ENCODE measurements at places on chromosomes 12 and 14.

DNA sequence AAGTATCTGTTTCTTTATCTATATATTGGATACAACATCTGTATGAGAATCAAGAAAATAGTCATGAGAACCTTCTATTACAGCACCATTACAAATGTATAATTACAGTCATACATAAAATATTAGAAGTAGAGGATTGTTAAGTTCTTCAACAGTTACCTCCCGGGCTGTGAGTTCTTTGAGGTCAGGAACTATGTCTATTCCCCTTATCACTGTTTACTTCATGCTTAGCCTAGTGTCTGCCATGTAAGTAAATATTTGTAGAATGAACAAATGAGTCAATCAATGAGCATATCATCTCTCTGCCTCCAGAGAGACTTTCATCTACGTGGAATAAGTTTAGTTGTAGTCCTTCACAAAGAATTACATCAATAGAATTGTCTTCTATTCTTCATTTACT, 47.2 kb downstream of the PUS7L start:
- H3K36me3 ChIP-seq = no peaks in the 10 kb centered on the region
- no peak overlapping the region for H3K27ac ChIP-seq

DNA sequence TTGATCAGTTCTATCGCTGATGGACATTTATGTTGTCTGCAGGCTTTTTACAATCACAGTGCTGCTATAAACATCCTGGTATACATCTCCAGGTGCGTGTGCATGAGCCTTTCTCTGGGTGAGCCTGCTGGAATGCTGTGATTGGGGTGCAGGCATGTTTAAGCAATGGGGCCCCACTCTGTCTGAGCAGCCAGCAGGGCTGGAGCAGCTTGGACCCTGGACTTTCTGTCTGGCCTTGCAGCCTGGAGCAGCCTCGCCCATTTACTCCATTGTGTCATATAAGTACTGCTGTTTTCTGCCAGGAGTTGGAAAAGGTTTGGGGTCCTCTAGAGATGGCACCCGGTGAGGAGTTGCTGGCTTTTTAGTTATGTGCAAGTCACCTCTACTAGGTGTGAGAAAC, 199.0 kb downstream of the KIF26A start:
- no peak for DNase-seq
- H3K27ac ChIP-seq = no peak overlapping the region
- no peak overlapping the region for H3K4me3 ChIP-seq
- H3K4me1 ChIP-seq = no peaks in the 10 kb centered on the region
- H3K27me3 ChIP-seq = no peaks in the 10 kb centered on the region

DNA sequence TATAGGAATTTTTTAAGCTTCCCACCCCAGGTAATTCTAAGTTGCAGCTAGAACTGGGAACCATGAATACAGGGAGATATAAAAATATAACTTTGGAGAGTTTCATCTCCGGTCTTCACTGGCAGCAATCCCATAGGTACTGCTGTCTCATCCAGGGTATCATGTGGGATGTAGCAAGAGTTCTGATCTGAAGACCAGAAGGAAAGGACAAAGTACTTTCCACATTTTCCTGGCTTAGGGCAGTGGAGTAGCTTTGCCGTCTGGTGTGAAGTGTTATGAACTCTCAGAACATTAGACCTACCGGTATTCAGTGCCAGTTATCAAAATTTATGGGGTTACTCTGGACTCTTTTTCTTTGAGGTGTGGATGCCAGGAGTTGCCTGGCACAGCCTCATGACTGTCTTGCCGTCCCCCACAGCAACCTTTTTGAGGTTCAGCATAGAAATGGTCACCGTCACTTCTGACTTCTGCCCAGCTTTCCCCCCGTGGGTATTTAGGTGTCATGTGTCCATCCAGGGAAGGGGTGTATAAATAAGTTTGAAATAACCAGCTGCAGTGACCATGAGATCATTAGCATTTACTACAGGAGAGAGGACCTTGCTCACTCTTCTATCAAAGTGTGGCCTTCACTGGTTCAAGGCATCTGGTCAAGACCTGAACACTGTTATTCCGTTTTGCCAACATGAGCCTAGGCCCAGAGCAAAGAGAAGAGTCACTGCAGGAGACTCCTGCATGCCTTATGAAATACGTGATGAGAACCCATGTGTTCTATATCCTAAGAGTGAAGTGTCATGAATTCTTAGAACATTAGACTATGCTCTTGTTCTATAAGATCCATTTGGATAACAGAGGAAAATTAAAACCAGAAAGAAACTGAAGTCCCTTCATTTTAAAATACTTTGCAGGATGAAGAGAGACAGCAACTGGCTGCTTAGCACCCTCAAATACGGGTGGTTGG, 22.2 kb downstream of the TMEM233 start:
- H3K27ac ChIP-seq = no peak overlapping the region
- H3K4me3 ChIP-seq = no peak overlapping the region
- no peaks in the 10 kb centered on the region for H3K27me3 ChIP-seq
- DNase-seq = no peak
- H3K4me1 ChIP-seq = no peaks in the 10 kb centered on the region

DNA sequence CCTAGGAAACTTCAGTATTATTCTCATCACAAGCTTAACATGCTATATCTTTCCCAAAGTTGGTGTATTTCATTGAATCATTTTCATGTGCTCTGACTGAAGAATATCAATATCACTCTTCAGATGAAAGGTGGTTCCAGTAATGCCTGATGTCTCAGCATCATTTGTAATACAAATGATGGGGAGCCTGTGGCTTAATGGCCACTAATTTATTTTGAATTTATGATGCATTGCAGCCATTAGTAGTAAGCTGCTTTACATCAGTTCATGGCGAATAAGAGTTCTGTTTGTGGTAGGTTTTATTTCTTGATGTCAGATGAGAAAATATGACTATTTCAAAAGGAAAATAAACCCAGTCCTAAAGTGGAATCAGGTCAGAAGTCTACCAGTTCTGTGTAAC, 139.4 kb downstream of the SLC16A7 start:
- no peak overlapping the region for H3K27ac ChIP-seq
- H3K27me3 ChIP-seq = no peaks in the 10 kb centered on the region
- no peak for DNase-seq
- peaks cover 4% of the 10 kb centered on the region for H3K4me1 ChIP-seq
- H3K36me3 ChIP-seq = no peaks in the 10 kb centered on the region

DNA sequence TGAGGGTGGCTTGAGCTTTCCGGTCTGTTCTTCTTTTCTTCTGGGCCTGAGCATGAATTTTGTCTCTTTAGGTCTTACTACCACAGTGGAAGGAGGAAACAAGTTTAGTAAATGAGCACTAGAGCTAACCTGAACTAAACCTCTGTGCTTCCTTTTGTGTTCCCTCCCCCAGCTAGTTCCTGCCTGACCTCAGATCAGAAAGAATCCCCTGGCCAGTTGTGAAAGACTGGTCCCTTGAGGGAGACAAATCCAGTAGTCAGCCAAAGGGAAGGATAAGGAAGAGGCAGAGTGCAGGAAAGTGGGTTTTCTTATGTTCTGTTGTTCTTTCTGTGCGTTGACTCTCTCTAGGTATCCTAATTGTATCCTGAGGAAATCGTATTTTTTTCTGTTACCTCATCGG, 17.5 kb downstream of the ZNF664 start:
- peaks cover 22% of the 10 kb centered on the region for H3K36me3 ChIP-seq
- H3K27me3 ChIP-seq = no peaks in the 10 kb centered on the region
- no peak overlapping the region for H3K27ac ChIP-seq

GRCh38 chr12:32399370-32400113, at the start of gene FGD4:
FGD4 (plus strand) TSS chr12:32399558.
- H3K27me3 ChIP-seq = no peaks in the 10 kb centered on the region
- peak; percentile 84 for DNase-seq
- peak within 1 kb of the TSS; percentile 53 for H3K27ac ChIP-seq
- no peaks in the 10 kb centered on the region for H3K36me3 ChIP-seq
- H3K4me3 ChIP-seq = peak within 1 kb of the TSS; percentile 90

DNA sequence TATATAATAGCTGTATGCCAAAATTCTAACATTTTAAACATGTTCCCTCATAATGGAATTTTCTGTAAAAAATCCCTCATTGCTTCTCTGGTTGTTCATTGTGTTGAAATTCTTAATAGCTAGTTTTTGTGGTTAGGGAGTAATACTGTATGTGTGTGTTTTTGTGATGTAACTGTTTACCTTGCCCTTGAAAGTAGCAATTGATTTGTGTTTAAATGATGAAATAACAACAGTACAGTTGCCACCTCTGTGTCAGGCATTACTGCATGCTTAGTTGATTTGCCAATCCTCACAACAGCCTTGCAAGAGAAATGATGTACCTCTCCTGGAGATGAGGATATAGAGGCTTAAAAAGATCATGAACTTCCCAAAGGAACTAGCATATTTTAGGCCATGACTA, 94.9 kb downstream of the DAAM1 start:
- H3K4me1 ChIP-seq = peaks cover 4% of the 10 kb centered on the region
- H3K27ac ChIP-seq = no peak overlapping the region
- DNase-seq = no peak
- H3K27me3 ChIP-seq = no peaks in the 10 kb centered on the region
- H3K36me3 ChIP-seq = no peaks in the 10 kb centered on the region

GRCh38 chr12:89038831-89039512, 313.3 kb downstream of the DUSP6 start:
- H3K27ac ChIP-seq = no peak overlapping the region

DNA sequence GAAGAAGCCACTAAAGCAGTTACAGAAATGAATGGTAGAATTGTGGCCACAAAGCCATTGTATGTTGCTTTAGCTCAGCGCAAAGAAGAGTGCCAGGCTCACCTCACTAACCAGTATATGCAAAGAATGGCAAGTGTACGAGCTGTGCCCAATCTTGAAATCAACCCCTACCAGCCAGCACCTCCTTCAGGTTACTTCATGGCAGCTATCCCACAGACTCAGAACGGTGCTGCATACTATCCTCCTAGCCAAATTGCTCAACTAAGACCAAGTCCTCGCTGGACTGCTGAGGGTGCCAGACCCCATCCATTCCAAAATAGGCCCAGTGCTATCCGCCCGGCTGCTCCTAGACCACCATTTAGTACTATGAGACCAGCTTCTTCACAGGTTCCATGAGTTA, 21.5 kb upstream of the SRGAP1 start:
- no peaks in the 10 kb centered on the region for H3K36me3 ChIP-seq
- H3K4me1 ChIP-seq = no peaks in the 10 kb centered on the region
- no peak overlapping the region for H3K27ac ChIP-seq
- DNase-seq = no peak
- H3K27me3 ChIP-seq = no peaks in the 10 kb centered on the region
- no peak overlapping the region for H3K4me3 ChIP-seq

DNA sequence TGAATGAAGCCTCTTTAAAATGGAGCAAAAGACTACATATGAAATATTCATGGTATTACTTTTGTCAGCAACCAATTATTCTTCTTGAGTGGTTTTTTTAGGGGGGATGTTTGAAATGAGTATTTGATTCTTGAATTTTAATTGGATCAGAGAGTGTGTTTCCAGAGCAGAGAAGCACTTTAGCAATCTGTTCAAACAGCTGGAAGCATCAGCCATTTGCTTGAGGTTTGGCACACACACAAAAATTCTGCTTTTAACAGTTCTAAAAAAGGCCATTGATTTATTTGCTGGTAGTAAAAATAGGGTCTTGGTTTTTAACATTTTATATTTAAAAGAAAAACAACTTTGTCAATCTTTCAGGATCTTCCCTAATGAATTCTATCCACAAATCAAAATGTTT, 292.7 kb downstream of the LRFN5 start:
- no peaks in the 10 kb centered on the region for H3K36me3 ChIP-seq
- H3K27ac ChIP-seq = no peak overlapping the region
- H3K4me3 ChIP-seq = no peak overlapping the region

DNA sequence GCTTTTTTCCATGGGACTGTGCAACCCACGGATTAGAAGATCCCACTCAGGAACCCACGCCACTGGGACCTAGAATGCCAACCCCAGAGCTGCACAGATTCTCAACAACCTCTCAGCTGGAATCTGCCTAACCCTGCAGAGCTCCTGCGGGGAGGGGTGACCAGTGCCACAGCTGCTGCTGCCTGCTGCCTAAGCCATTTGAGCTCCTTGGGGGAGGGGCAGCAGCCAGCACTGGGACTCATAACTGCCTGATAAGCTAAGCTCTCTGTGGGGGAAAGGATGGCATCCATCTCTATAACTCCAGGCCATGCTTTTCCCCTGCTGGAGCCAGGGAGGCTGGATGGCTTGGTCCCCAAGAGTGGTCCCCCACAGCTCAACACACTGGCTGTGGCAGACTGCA, 182.8 kb downstream of the SLC5A8 start:
- no peaks in the 10 kb centered on the region for H3K27me3 ChIP-seq
- H3K4me1 ChIP-seq = no peaks in the 10 kb centered on the region
- no peak overlapping the region for H3K4me3 ChIP-seq

- no peak for DNase-seq
- H3K36me3 ChIP-seq = peaks cover 17% of the 10 kb centered on the region
- H3K4me1 ChIP-seq = no peaks in the 10 kb centered on the region
- no peak overlapping the region for H3K27ac ChIP-seq
Observed at GRCh38 chr12:8087666-8088065, 5.6 kb downstream of the NECAP1 start.

DNA sequence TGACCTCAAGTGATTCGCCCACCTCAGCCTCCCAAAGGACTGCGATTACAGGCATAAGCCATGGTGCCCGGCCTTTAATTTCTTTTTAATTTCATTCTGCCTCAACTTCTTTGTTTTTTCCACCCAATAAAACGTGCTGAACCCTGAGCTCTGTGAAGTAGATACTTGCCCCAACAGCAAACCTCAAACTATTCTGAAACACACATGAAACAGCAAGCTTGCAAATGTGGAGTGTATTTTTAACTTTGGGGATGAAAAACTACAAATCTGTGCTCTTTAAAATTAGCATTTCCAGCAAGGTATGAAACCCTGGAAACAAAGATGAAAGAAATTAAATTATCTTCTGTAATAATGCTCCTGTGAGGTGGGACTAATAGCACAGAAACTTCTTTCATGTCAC, 246.6 kb downstream of the ANO6 start:
- H3K27me3 ChIP-seq = no peaks in the 10 kb centered on the region
- H3K36me3 ChIP-seq = no peaks in the 10 kb centered on the region

GRCh38 chr12:8890313-8891085, 23.8 kb upstream of the PHC1 start:
- H3K36me3 ChIP-seq = no peaks in the 10 kb centered on the region
- no peaks in the 10 kb centered on the region for H3K27me3 ChIP-seq
- no peak overlapping the region for H3K4me3 ChIP-seq
- H3K27ac ChIP-seq = no peak overlapping the region
- DNase-seq = peak; percentile 51
- no peaks in the 10 kb centered on the region for H3K4me1 ChIP-seq

GRCh38 chr12:105272814-105273416, 36.9 kb upstream of the APPL2 start:
- no peak overlapping the region for H3K4me3 ChIP-seq
- H3K4me1 ChIP-seq = no peaks in the 10 kb centered on the region
- no peaks in the 10 kb centered on the region for H3K27me3 ChIP-seq
- no peak overlapping the region for H3K27ac ChIP-seq
- H3K36me3 ChIP-seq = no peaks in the 10 kb centered on the region
